Right forelimb (tissue), 1 donor: ENCODE measurements at places on chromosomes 12 and 14.

- no peak for DNase-seq
These were observed 33.2 kb upstream of the HELB start for GRCh38 chr12:66269142-66269541.

GRCh38 chr14:105881021-105881930 is 354.9 kb downstream of the TMEM121 start:
- DNase-seq: peak; percentile 37

- no peak for DNase-seq
These were observed 600.5 kb downstream of the RERGL start for GRCh38 chr12:17489452-17489851.

- peak; percentile 46 for DNase-seq
These were observed 48.2 kb downstream of the MBIP start for GRCh38 chr14:36271939-36272907.
